ENCODE measurements at places on chromosomes 5 and 9. TPM values are rescaled to one million over a fixed set of nuclear protein-coding genes. Genes with fewer than 3 reads are reported as not detected.
A peak's percentile ranks its signal among the peaks of the same experiment; 100 is the strongest.

The MAP1B gene
- total RNA-seq = 386 TPM

GRCh38 chr5:125180231-125180829, 433.9 kb upstream of the ZNF608 start:
- no peaks in the 10 kb centered on the region for H3K27me3 ChIP-seq
- DNase-seq = no peak
- H3K27ac ChIP-seq = no peak overlapping the region

GRCh38 chr5:149217096-149217802, 54.4 kb upstream of the AFAP1L1 start:
- DNase-seq = no peak
- H3K27ac ChIP-seq = no peak overlapping the region
- H3K4me3 ChIP-seq = no peak overlapping the region
- H3K27me3 ChIP-seq = no peaks in the 10 kb centered on the region

- no peak overlapping the region for H3K27ac ChIP-seq
- no peak for DNase-seq
- no peak overlapping the region for H3K4me3 ChIP-seq
- H3K27me3 ChIP-seq = no peaks in the 10 kb centered on the region
Observed at GRCh38 chr5:43140286-43140685, 19.6 kb downstream of the ZNF131 start.

- no peaks in the 10 kb centered on the region for H3K4me1 ChIP-seq
- no peak overlapping the region for H3K27ac ChIP-seq
- DNase-seq = no peak
- H3K27me3 ChIP-seq = no peaks in the 10 kb centered on the region
- H3K36me3 ChIP-seq = no peaks in the 10 kb centered on the region
Observed at GRCh38 chr9:112028242-112029221, 131.9 kb downstream of the UGCG start.

The PCDHB3 gene
- 2.0 TPM for total RNA-seq

DNA sequence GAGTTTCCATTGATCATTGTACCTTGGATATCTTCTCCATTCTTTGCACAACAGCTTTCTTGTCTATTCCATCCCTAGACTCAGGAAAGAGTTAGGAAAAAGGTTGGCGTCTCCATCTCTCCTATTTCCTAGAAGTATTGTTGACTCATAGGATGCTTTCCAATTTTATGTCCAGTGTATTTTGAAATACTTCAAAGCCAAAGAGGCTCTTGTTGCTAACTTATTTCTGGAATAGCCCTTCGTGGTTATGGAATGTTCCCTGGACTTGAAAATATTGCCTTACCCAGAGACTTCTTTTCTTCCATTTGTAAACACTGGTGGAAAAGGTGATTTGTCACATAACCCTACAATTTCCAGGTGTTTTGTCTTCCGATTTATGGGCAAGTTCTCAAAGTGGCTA, 402.3 kb upstream of the ZNF608 start:
- no peaks in the 10 kb centered on the region for H3K4me1 ChIP-seq
- no peak overlapping the region for H3K27ac ChIP-seq
- H3K27me3 ChIP-seq = no peaks in the 10 kb centered on the region
- no peak overlapping the region for H3K4me3 ChIP-seq
- DNase-seq = no peak

The TRMO gene
- total RNA-seq = 27.7 TPM

The CER1 gene
- total RNA-seq = not detected

The OR1J2 gene
- not detected for total RNA-seq

DNA sequence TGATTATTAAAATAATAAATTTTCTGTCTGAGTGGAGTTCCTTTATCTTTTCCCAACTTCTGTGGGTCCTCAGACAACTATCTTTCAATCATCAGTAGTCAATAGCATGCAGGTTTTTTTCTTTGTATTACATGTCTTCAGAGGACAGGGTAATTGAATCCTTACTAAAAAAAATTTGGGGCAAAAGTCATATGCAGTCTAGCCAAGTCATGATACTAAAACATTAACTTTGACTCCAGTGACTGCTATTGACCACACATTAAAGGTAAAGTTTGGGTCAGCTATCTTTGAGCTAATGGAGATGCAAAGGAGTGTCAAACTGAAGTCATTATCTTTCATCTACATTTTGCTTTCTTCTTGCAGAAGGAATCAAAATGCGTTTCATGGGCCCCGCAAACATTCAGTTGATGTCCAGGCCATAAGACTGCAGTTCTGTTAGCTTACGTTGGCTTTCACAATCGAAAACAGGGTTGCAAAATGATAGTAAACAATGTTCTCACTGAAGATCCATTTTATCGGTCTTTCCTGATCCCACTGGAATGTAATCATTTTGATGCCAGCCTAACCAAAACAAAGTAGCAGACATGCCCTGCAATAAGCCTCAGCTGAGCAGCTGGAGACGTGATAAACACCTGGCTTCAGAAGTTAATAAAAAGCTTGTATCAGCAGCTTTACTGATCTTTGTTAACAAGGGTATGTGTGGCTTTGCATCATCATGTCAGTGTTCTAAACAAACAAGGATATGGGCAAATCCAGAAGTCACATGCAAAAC, 186.1 kb upstream of the PRLR start:
- H3K36me3 ChIP-seq = no peaks in the 10 kb centered on the region
- peaks cover 7% of the 10 kb centered on the region for H3K4me1 ChIP-seq
- no peak overlapping the region for H3K4me3 ChIP-seq
- no peak for DNase-seq
- peak overlapping the region; percentile 10 for H3K27ac ChIP-seq

GRCh38 chr5:126778675-126779403, 1.9 kb downstream of the LMNB1 start:
- no peaks in the 10 kb centered on the region for H3K27me3 ChIP-seq
- H3K36me3 ChIP-seq = no peaks in the 10 kb centered on the region
- H3K4me1 ChIP-seq = peaks cover 16% of the 10 kb centered on the region

DNA sequence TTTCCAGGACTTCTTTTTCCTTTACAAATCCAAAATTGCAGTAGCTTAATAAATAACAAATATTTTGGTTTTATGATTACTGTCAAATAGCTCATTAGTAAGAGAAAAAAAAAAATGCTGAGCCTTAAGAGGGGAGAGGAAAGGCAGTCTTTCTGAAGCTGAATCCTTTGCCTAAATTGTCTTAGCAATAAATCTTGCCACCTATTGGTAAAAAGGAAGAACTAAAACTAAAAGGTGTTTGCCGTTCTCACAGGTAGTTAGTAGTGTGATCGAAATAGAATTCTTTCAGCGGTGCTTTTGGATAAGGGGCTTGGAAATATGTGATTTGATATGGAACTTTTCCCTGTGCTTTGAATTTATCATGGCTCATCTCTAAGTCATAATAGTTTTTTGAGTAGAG, 31.2 kb downstream of the PIK3R1 start:
- no peak overlapping the region for H3K4me3 ChIP-seq
- peaks cover 93% of the 10 kb centered on the region for H3K4me1 ChIP-seq
- no peak for DNase-seq
- H3K27me3 ChIP-seq = no peaks in the 10 kb centered on the region

DNA sequence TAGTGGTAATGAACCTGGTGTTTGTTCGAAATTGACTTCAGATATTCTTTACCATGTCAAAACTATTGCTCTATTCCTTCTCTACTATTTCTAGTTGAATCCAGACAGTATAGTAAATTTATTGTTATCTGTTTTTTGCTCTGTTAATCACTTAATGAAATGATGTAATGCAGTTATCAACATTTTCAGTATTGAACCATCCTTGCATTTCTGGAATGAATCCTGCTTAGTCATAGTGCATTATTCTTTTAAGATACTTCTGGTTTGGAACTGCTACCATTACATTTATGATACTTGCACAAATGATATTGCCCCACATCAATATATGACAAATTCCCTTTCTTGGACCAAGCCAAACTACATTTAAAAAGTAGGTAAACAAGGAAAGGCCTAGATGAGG, 554.0 kb upstream of the KLF4 start:
- DNase-seq = no peak
- no peaks in the 10 kb centered on the region for H3K36me3 ChIP-seq
- no peak overlapping the region for H3K27ac ChIP-seq

GRCh38 chr9:113798062-113799030, 77.8 kb upstream of the ZNF618 start:
- H3K27me3 ChIP-seq = no peaks in the 10 kb centered on the region
- no peak overlapping the region for H3K4me3 ChIP-seq
- no peak for DNase-seq

The PKD2L2 gene
- not detected for total RNA-seq

The SPATA6L gene
- total RNA-seq = 3.9 TPM

The AIF1L gene
- total RNA-seq = 16.2 TPM

- H3K4me1 ChIP-seq = peaks cover 21% of the 10 kb centered on the region
- H3K36me3 ChIP-seq = no peaks in the 10 kb centered on the region
- no peak overlapping the region for H3K27ac ChIP-seq
- H3K27me3 ChIP-seq = no peaks in the 10 kb centered on the region
- no peak for DNase-seq
Observed at GRCh38 chr5:150242251-150242894, 47.2 kb downstream of the CAMK2A start.

- no peak for DNase-seq
- no peak overlapping the region for H3K27ac ChIP-seq
- H3K4me3 ChIP-seq = no peak overlapping the region
- no peaks in the 10 kb centered on the region for H3K27me3 ChIP-seq
- no peaks in the 10 kb centered on the region for H3K4me1 ChIP-seq
Observed at GRCh38 chr5:99379187-99379586, 450.4 kb upstream of the CHD1 start.

The SOX30 gene
- not detected for total RNA-seq

All from vagina (tissue), 2 donors.